ENCODE measurements at places on chromosomes 13 and 19.

GRCh38 chr13:97308735-97309429 is 86.7 kb downstream of the MBNL2 start:
- no peak for DNase-seq

GRCh38 chr13:36054041-36054440 is 77.1 kb downstream of the DCLK1 start:
- DNase-seq = no peak

GRCh38 chr13:50990065-50990817 is 80.7 kb downstream of the RNASEH2B start:
- DNase-seq = peak; percentile 39

DNA sequence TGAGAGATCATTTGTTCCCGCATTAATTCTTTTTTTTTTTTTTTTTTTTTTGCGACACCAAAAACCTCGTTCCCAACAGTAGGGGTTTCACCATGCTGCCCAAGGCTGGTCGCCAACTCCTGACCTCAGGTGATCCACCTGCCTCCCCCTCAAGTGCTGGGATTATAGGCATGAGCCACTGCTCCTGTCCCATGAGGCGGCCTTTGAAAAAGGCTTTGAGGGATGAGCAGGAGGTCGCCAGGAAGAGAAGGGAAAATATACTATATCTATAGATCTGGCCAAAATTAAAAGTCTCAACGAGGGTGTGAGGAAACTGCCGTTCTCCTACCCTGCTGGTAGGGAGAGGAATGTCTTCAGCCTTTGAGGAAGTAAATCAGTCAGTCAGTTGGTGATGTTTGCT is 26.2 kb downstream of the ZNF473 start:
- DNase-seq = no peak

DNA sequence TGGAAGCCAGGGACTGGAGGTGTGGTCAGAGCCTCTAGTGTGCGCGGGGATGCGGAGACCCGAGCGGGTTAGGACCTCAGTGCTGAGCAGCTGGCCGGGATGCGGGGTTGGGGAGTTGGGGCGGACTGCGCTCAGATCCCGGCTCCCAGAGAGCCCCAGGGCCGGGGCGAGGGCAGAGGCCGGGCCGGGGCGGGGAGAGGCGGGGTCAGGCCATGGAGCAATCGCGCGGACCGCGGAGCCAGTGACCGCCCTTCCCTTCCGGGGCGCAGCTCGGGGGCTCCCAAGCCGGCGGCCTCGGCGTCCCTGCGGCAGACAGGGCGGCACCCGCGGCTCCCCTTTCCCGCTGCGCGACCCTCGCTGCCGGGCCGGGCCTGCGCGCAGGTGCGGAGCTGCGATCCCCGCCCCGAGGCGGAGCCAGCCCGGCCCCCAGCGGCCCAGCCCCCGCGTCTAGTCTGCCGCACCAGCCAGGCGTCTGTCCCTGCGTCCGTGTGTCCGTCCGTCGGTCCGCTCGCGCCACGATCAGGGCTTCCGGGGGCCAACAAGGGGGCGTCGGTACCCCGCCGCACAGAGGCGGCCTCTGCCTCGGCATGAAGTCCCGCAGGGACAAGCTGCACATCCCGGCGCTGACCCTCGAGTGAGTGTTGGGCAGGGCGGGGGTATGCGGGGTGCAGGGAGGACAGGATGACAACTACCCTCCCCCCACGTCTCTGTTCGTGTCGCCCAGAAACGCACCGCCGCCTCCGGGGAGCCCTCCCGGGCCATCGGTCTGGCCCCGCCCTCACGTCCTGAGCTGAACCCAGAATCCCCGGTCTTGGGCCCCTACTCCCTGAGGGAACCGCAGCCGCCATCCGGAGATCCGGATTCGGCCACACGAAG is 12.4 kb downstream of the MAST3 start:
- no peak for DNase-seq

- no peak for DNase-seq
Observed at GRCh38 chr19:3712663-3713611, 4.8 kb downstream of the TJP3 start.

- DNase-seq = no peak
Observed at GRCh38 chr19:48391100-48392005, at the start of gene KDELR1. Gene KDELR1, minus strand, starts transcription at chr19:48391551. Its CDS starts 193 bp downstream, at chr19:48391358.

- DNase-seq = no peak
Observed at GRCh38 chr19:53015730-53016129, 2.0 kb downstream of the ERVV-1 start.

GRCh38 chr19:10961073-10961860 is 437 bp downstream of the SMARCA4 start:
- no peak for DNase-seq

- DNase-seq = no peak
Observed at GRCh38 chr13:98032168-98032567, 78.7 kb downstream of the IPO5 start.

- no peak for DNase-seq
Observed at GRCh38 chr13:24861617-24862362, 97.8 kb downstream of the RNF17 start.

- DNase-seq = no peak
Observed at GRCh38 chr19:47675859-47676258, 37.4 kb upstream of the EHD2 start.

GRCh38 chr13:26460648-26461047 is 96.8 kb upstream of the WASF3 start:
- no peak for DNase-seq

DNA sequence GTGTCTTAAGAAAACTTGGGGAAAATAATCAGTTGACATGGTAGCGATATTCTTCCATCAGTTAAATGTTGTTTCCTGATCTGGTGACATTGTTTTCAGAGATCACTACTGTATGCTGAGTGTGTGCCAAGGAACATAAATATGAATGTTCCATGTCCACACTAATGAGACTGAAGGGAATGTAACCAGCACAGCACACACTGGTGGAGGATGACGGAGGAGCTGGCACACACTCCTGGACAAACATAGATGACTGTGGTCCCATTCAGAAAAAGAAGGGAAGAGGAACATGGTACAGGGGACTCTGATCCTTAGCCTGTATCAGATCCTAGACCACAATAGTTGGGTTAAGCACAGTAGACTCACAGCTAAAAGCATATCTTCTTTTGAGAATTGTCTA is 574.8 kb downstream of the MYO16 start:
- DNase-seq = no peak

DNA sequence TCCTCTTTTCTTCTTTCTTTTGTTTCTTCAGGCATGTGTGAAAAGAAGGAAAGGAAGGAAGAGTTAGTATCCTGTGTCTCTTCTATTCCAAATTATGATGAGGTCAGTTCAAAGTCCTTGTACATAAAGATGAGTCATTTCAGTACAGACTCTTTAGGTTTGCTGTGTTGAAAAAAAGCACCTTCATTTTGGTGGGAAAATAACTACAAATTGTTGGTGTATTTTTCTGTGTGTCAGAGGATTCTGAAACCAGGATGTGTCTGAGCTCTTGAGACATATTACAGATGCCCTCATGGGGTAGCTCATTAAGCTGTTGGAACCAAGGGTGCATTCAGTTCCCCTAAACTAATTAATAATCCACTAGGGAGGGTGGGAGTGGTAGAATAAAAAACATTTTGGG is 5.8 kb upstream of the HSPH1 start:
- no peak for DNase-seq

DNA sequence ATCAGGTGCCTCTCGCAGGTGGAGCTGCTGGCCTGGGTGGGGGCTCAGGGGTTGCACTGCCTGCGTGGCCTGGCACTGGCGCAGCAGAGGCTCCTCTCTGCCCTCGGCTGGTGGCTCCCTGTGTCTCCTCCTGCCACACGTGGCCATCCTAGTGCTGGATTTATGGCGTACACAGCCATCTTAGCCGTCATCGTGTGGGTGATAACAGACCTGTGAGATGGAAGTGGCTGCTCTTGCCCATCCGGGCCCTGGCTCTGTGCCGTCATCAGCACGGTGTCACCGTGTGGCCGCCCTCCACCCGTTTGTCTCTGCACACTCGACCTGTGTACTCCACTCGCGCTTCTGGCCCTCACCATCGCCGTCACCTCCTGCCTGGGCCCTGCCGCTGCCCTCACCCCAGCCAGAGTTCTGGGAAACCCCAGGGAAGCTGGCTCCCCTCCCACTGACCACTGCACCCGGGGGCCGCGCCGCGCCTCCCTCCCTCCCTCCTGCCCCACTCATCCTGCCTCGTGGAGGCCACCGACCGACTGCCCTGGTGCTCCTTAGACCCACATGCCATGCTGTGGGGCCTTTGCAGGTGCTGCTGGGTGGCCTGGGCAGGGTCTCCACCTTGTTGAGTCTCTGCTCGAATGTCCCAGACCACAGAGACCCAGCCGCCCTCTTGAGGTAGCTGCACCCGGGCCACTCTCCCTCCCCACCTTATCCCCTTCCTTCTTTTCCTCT is 29.5 kb downstream of the TMEM255B start:
- no peak for DNase-seq

GRCh38 chr13:79011179-79011578 is 352.2 kb upstream of the OBI1 start:
- DNase-seq = no peak

- no peak for DNase-seq
Observed at GRCh38 chr19:10245189-10245939, 6.7 kb upstream of the MRPL4 start.

DNA sequence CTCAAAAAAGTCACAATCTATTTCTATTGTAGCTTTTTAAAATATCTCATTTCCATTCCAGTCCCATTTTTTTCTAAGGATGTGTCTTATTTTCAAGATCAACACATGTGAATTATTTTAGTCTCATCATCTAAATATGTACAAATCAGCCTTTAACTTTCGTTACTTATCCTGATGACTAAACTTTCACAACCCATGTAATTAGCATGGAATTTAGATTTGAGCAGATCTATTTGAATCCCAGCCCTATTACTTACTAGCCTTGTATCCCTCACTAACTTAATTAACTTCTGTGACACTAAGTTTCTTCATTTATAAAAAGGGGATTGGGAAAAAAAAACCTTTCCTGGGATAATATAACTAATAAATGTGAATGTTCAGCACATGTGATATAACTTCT is 81.1 kb downstream of the UFM1 start:
- DNase-seq = no peak

- DNase-seq = no peak
Observed at GRCh38 chr13:51719394-51719793, 84.6 kb downstream of the DHRS12 start.

DNA sequence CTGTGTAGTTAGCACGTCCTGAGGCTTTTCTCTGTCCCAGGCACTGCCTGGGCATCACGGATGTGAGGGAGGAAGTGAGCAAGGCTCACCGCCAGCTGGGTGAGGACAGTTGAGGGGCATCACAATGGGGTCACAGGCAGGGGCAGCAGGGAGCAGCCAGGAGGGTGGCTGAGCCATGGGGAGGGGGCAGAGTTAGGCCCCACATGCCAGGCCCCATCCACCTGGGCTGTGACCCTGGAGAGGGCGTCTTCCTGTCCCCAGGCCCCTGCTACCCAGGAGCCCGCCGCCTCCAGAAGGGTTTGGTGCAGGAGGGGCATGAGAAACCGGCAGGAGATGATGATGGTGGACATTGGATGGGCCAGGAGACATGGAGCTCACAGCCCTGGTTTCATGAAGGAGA is 56.8 kb upstream of the F7 start:
- no peak for DNase-seq

GRCh38 chr13:112734696-112735547 is 45.1 kb downstream of the ATP11A start:
- DNase-seq = no peak

GRCh38 chr13:49307365-49307764 is 59.6 kb downstream of the CDADC1 start:
- DNase-seq = no peak

- no peak for DNase-seq
Observed at GRCh38 chr19:1105008-1105872, 1.4 kb downstream of the GPX4 start.

- no peak for DNase-seq
Observed at GRCh38 chr13:108267347-108267746, 2.2 kb upstream of the TNFSF13B start.

GRCh38 chr13:26465514-26465913 is 92.0 kb upstream of the WASF3 start:
- DNase-seq = no peak

DNA sequence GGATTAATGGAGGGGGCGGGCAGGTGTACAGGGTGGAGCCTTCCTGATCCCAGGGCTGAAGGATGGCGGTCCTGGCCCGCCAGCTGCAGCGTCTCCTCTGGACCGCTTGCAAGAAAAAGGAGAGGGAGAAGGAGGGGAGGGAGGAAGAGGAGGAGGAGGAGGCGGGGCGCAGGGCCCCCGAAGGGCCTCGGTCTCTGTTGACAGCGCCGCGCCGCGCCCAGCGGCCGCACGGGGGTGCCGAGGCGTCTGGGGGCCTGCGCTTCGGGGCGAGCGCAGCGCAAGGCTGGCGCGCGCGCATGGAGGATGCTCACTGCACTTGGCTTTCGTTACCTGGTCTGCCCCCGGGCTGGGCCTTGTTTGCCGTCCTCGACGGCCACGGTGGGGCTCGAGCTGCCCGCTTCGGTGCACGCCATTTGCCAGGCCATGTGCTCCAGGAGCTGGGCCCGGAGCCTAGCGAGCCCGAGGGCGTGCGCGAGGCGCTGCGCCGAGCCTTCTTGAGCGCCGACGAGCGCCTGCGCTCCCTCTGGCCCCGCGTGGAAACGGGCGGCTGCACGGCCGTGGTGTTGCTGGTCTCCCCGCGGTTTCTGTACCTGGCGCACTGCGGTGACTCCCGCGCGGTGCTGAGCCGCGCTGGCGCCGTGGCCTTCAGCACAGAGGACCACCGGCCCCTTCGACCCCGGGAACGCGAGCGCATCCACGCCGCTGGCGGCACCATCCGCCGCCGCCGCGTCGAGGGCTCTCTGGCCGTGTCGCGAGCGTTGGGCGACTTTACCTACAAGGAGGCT is at the start of gene PPM1N:
Gene PPM1N, plus strand, starts transcription at position 33 of the 785 bp plus-strand sequence. Its CDS starts 30 bp downstream, at position 63.
- DNase-seq = no peak

Data from NCI-H187 treated with DMSO at 0.1 percent for 48 hours (cell line).